Effector CD4-positive, alpha-beta T cell (primary cell): ENCODE measurements at places on chromosomes 7 and 10.
A peak's percentile ranks its signal among the peaks of the same experiment; 100 is the strongest.

DNA sequence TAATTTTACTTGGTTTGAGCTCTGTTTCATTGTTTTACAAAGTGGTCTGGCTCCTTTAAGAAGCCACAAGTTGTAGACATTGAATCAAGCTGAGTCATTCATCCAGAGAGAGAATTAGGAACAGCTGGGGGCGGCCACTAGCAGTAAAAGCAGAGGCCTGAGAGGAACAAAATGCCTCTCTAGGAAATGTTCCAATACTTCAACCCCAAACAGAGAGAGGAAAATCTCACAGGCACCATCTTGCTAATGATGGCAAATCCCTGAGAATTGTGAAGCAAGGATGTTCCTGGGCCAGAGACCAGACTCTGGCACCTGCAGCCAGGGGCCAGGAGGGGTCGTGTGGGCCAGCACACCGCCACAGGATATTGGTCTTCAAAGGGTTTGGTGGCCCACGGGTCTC is 26.5 kb upstream of the TRIL start:
- DNase-seq: no peak

DNA sequence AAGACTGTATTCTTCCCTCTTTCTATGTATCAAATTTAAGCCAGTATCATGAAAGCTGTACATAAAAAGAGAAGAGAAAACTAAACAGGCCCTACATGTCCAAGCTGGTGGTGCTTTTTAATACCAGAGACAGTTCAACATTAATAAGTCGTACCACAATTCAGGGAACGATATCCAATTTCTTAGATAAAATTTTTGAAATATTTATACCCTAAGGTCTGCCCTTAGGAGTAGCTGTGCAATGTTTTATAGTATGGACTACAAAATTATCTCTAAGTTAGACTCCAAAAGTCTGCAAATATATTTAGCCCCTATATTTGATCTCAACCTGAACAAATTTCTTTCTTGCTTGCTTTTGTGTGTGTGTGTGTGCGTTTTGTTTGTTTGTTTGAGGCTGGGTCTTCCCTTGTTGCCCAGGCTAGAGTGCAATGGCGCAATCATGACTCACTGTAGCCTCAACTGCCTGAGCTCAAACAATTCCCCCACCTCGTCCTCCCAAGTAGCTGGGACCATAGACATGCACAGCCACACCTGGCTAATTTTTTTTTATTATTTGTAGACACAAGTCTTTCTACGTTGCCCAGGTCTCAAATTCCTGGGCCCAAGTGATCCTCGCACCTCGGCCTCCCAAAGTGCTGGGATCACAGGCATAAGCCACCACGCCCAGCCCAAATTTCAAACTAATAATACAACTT is 13.2 kb downstream of the ARHGAP19 start:
- no peak for DNase-seq

GRCh38 chr7:130611218-130611617 is 57.3 kb downstream of the COPG2 start:
- no peak for DNase-seq

GRCh38 chr10:79379512-79380124 is 32.3 kb downstream of the PPIF start:
- no peak for DNase-seq

DNA sequence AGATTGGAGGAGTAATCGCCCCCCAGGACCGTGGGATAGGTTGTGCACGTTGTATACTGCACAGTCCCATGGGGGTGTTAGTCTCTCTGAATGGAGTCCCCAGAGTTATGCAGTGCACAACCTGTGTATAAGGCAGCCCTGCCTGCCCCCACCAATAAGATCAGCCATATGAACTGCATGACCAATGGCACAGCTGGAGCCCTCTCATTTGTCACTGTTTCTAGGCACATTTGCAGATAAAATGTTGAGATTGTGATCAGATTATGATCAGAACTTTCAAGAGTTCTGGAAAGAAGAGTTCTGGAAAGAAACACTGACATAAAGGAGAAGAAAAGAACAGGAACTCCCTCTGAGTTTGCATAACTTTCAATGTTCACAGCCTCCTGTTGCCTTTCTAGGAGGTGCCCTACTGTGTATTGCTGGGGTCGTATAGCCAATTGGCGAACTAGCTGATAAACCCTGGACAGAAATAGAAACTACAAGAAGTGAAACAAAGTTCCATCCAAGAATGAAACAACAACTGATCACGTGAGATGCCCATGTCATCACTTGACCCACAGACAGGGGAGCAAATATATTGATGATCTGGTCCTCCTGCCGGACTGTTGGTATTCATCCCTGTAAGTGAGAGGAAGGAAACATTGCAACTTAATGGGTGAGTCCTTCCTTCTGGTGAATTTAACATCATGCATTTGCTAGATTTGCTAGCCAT is 49.6 kb upstream of the TOMM7 start:
- no peak for DNase-seq

GRCh38 chr10:4263601-4263921 is 478.6 kb upstream of the KLF6 start:
- DNase-seq: no peak

DNA sequence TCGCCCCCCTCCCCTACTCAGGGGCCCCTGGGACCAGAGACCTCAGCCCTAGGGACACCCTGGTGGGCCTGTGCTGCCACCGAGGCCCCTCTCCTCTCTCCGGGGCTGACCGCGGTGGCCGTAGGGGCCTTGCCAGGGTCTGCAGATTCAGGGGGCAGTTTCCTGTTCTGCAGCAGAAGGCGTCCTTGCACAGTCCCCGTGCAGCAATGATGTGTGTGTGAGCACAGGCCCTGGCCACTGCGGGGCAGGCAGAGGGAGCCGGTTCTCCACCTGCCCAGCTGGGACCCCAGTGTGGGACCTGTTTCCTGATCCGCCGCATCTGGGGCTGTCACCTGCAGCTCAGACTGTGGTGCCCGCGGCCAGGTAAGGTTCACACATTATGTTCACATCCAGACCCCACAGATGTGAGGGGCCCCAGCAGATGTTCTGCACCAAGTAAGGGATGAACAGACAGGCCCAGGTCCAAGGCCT is 60.7 kb upstream of the DNAJB6 start:
- DNase-seq: no peak

- DNase-seq: no peak
These were observed 37.9 kb downstream of the PALS2 start for GRCh38 chr7:24611130-24611529.

- DNase-seq: no peak
These were observed 33.1 kb upstream of the EGFR start for GRCh38 chr7:54985426-54986330.

- DNase-seq: no peak
These were observed 134.1 kb downstream of the ZNF438 start for GRCh38 chr10:30897547-30897946.

DNA sequence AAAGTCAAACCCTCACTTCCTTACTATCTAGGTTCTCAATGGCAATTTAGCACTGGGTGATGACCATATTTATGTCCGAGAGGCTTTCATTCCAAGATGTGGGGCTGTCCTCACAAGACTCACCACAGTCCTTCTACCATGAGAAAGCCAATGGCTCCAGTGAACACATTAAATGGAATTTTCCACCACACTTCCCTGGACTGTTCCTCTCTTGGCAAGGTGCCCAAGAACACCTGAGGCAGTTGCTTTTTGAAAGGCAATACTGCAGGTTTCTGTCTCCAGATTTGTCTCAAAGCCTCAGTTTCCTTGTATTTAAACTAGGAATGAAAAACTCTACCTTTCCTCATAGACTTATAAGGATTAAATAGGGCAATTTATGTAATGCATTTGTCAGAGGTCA is 24.2 kb downstream of the AFAP1L2 start:
- no peak for DNase-seq

GRCh38 chr7:42460933-42461332 is 223.9 kb upstream of the GLI3 start:
- no peak for DNase-seq

DNA sequence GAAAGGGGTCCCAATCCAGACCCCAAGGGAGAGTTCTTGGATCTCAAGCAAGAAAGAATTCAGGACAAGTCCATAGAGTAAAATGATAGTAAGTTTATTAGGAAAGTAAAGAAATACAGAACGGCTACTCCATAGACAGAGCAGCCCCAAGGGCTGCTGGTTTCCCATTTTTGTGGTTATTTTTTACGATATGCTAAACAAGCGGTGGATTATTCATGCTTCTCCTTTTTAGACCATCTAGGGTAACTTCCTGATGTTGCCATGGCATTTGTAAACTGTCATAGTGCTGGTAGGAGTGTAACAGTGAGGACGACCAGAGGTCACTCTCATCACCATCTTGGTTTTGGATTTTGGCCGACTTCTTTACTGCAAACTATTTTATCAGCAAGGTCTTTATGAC is 1033.4 kb downstream of the SORCS3 start:
- DNase-seq: no peak

DNA sequence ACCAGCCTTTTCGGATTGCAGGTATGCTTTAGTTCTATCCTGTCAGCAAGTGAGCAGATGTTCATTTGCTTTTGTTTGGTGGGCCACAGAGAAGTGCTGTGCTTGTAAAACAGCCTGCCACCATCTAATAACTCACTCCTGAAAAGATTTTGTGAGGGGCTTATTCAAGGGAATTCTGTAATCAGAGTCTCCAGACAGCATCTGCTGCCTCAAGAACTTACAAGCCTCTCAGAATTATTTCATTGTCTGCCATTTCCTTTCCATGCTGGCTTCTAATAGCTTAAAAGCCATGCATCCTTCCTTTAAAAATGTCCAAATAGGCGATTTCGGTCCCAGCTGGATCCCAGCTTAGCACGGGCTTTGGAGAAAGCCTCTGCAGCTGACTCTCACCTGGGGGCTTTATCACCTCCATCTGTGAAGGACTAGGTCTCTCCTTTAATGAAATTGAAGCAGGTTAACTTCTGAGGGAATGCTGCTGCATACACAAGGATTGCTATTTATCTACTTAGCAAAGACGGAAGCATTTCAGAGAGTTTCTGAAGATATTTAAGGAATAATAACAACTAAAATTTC is 48.0 kb downstream of the MALRD1 start:
- no peak for DNase-seq

GRCh38 chr7:130641497-130641896 is 27.1 kb downstream of the COPG2 start:
- DNase-seq: no peak

- no peak for DNase-seq
These were observed 11.7 kb downstream of the PLAC9 start for GRCh38 chr10:80144067-80144695.

DNA sequence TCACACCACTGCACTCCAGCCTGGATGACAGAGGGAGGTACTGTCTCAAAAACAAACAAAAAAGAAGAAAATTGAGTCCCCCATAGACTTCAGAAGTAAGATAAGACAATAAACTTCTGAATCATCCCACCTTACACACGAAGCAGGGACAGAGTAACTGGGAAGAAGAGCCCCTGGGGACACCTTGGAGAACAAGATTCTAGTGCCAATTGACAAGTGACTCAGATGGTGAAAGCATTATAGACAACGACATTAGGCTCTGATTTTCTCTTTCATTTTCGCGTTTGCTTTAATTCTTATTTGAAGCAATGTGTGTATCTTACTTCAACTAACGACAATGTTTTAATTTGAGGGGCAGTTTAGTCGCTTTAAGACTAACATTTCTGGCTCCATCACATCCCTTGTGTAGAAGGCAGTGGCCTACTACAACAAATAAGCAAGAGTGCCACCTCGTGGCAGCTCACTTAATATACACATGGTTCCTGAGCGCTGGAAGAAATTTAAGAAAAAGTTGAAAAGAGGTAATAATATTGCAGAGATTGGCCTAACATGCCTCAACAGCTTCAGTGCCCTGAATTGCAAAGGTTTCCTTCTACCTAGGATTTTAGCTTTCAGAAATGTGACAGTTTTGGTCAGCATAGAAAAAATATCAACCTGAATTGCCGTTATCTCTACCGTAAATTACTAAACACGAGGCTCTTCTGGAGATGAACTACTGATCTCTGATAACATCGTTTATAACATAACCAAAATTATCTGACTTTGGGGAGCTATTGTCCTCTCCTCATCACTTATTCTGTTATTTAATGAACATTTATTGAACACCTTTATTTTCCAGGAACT is 36.7 kb downstream of the ASNS start:
- DNase-seq: peak; percentile 42

GRCh38 chr7:28297801-28298459 is 114.4 kb upstream of the CREB5 start:
- DNase-seq: no peak

DNA sequence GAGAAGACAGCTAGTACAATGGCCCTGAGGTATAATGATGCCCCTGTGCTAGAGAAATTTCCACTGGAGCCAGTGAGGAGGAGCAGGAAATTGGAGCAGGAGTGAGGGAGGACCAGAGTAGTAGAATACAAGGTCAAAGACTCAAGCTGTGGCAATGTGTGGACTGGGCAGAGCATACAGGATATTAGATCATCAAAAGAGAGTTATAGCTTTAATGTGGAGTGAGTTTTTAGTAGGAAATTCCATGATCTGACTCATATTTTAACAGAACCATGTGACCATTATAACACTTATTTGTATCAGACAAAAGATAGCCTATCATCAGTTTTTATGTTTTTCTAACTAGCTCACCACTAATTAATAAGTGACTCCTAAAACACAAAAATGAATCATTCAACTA is 154.1 kb downstream of the DGKB start:
- no peak for DNase-seq

DNA sequence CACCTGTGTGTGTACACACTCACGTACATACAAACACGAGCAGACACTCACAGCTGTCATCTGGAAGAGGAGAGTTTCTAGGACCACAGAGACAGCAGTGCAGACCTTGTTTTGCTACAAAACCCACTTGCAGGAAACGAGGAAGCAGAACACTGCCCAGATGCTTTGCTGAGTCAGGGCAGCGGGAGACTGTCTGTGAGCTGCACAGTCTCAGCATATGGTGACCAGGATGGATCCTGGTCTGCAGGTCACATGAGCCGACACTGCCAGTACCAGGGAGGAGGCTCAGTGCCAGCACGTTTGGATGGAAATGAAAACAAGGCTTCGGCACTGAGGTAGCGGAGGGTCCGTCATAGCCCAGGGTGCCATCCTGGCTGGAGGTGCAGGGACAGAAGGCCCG is 117.6 kb upstream of the DPP6 start:
- no peak for DNase-seq

GRCh38 chr7:134777470-134777869 is 2.0 kb upstream of the CALD1 start:
- DNase-seq: no peak

GRCh38 chr7:158240801-158241200 is 346.8 kb downstream of the PTPRN2 start:
- no peak for DNase-seq
